ENCODE measurements at places on chromosomes 3 and 15. TPM values are rescaled to one million over a fixed set of nuclear protein-coding genes. Genes with fewer than 3 reads are reported as not detected.

Gene MYO5C
- 4.4 TPM for polyA plus RNA-seq

Gene NUP210
- polyA plus RNA-seq: 0.90 TPM

Gene UPK1B
- polyA plus RNA-seq: not detected

Gene IL17RE
- polyA plus RNA-seq: 0.42 TPM

Gene TRPC1
- 30.1 TPM for polyA plus RNA-seq

Gene MORC1
- polyA plus RNA-seq: not detected

Gene TRAK1
- 36.7 TPM for polyA plus RNA-seq

Gene KLF15
- 0.94 TPM for polyA plus RNA-seq

Gene ATP13A5
- polyA plus RNA-seq: not detected

Gene PARP3
- 2.5 TPM for polyA plus RNA-seq
